ENCODE measurements at places on chromosomes 16 and 17. TPM values are rescaled to one million over a fixed set of nuclear protein-coding genes. Genes with fewer than 3 reads are reported as not detected.

TSPOAP1 gene
- not detected for total RNA-seq

SRCIN1 gene
- 0.37 TPM for total RNA-seq

RPUSD1 gene
- 36.9 TPM for total RNA-seq

WNK4 gene
- total RNA-seq, result 0.21 TPM

USP36 gene
- total RNA-seq, result 116 TPM

CD300A gene
- not detected for total RNA-seq

KIF2B gene
- total RNA-seq, result not detected

YBX2 gene
- 0.08 TPM for total RNA-seq

VTN gene
- 0.24 TPM for total RNA-seq

P2RX1 gene
- not detected for total RNA-seq

SCARF1 gene
- total RNA-seq, result 0.11 TPM

USP10 gene
- 46.8 TPM for total RNA-seq

KCNH6 gene
- total RNA-seq, result not detected

DPEP3 gene
- not detected for total RNA-seq

BTBD17 gene
- total RNA-seq, result not detected

CACNG5 gene
- not detected for total RNA-seq

TNS4 gene
- total RNA-seq, result not detected

SCGB1C2 gene
- total RNA-seq, result not detected

NUFIP2 gene
- 48.0 TPM for total RNA-seq

RASL10B gene
- total RNA-seq, result 4.3 TPM

PPY gene
- 1.3 TPM for total RNA-seq

SPATA22 gene
- total RNA-seq, result not detected

ACSM2B gene
- not detected for total RNA-seq

TP53TG3F gene
- not detected for total RNA-seq

TBC1D3E gene
- total RNA-seq, result not detected

DNAI2 gene
- total RNA-seq, result not detected

TBC1D26 gene
- total RNA-seq, result not detected

RFNG gene
- total RNA-seq, result 29.3 TPM

CLDN6 gene
- total RNA-seq, result not detected

DDX42 gene
- 60.2 TPM for total RNA-seq

KRT31 gene
- total RNA-seq, result not detected

TBC1D3D gene
- 0.08 TPM for total RNA-seq

PSME3IP1 gene
- total RNA-seq, result 83.4 TPM

OR1F1 gene
- total RNA-seq, result 0.21 TPM

UTS2R gene
- not detected for total RNA-seq

PRR35 gene
- total RNA-seq, result not detected

PHF23 gene
- 69.0 TPM for total RNA-seq

USP31 gene
- 3.3 TPM for total RNA-seq

CORO7 gene
- 17.4 TPM for total RNA-seq

SMIM5 gene
- not detected for total RNA-seq

SLC2A4 gene
- total RNA-seq, result 0.79 TPM

CTRB2 gene
- not detected for total RNA-seq

ITFG1 gene
- total RNA-seq, result 121 TPM

WFIKKN2 gene
- total RNA-seq, result not detected
